ENCODE measurements at places on chromosomes 16 and 17.

- H3K27me3 ChIP-seq = no peaks in the 10 kb centered on the region
- no peak for DNase-seq
- H3K4me3 ChIP-seq = no peak overlapping the region
Measured at GRCh38 chr16:81526199-81526598, 81.6 kb downstream of the CMIP start.

- H3K27me3 ChIP-seq = no peaks in the 10 kb centered on the region
- no peak for DNase-seq
- H3K36me3 ChIP-seq = no peaks in the 10 kb centered on the region
Measured at GRCh38 chr17:49325980-49326379, 36.1 kb downstream of the ZNF652 start.

GRCh38 chr16:57609541-57610401 lies 18.7 kb upstream of the ADGRG1 start:
- H3K4me3 ChIP-seq = no peak overlapping the region
- DNase-seq = peak; percentile 60
- H3K27me3 ChIP-seq = no peaks in the 10 kb centered on the region
- peaks cover 10% of the 10 kb centered on the region for H3K4me1 ChIP-seq
- H3K27ac ChIP-seq = no peak overlapping the region

GRCh38 chr16:21684199-21684598 lies 20.4 kb downstream of the OTOA start:
- H3K27me3 ChIP-seq = peaks cover 13% of the 10 kb centered on the region
- H3K4me1 ChIP-seq = no peaks in the 10 kb centered on the region
- no peak overlapping the region for H3K27ac ChIP-seq

DNA sequence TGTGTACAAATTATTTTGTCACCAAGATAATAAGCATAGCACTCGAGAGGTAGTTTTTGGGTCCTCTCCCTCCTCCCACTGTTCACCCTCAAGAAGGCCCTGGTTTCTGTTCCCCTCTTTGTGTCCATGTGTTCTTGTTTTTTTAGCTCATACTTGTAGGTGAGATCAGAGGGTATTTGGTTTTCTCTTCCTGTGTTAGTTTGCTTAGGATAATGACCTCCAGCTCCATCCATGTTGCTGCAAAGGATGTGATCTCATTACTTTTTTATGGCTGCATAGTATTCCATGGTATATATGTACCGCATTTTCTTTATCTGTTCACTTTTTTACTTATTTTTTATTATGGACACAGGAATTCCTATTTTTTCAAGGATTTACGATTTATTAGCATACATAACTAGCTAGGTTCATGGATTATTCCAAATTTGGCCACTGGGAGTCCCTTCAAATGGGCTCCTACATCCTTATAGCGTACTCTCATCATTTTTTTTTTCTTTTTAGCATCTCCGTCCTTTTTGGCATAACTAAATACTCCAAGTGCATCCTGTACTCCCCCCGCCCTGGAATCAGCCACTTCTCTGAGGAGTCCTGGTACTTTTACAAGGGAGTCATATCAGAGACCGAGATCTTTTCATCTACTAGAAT lies 7.3 kb downstream of the TADA2A start:
- no peak overlapping the region for H3K4me3 ChIP-seq
- no peaks in the 10 kb centered on the region for H3K4me1 ChIP-seq
- no peaks in the 10 kb centered on the region for H3K27me3 ChIP-seq
- peaks cover 57% of the 10 kb centered on the region for H3K36me3 ChIP-seq
- DNase-seq = no peak

DNA sequence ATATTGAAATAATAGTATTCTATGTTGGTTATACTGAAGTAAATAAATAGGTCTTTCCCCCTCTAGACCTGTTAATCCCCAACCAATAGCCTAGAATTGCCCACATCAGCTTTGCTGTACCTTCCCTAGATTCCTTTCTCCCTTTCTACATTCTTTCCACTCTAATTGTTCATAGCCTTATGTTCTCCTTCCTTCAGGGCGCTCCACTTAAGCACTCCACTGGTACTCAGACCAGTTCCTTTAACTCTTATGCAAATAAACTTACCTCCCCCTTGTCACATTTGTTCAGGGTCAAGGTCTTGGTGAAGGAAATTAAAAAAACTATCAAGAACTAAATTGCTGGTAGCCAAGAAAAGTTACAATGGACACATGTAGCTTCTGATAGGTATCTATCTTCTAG lies 294.8 kb downstream of the UTP18 start:
- no peak for DNase-seq
- H3K27ac ChIP-seq = no peak overlapping the region
- no peaks in the 10 kb centered on the region for H3K36me3 ChIP-seq
- H3K4me1 ChIP-seq = no peaks in the 10 kb centered on the region

Data from suprapubic skin (tissue), 4 donors.